ENCODE measurements at places on chromosomes 5 and 9.
A peak's percentile ranks its signal among the peaks of the same experiment; 100 is the strongest.

DNA sequence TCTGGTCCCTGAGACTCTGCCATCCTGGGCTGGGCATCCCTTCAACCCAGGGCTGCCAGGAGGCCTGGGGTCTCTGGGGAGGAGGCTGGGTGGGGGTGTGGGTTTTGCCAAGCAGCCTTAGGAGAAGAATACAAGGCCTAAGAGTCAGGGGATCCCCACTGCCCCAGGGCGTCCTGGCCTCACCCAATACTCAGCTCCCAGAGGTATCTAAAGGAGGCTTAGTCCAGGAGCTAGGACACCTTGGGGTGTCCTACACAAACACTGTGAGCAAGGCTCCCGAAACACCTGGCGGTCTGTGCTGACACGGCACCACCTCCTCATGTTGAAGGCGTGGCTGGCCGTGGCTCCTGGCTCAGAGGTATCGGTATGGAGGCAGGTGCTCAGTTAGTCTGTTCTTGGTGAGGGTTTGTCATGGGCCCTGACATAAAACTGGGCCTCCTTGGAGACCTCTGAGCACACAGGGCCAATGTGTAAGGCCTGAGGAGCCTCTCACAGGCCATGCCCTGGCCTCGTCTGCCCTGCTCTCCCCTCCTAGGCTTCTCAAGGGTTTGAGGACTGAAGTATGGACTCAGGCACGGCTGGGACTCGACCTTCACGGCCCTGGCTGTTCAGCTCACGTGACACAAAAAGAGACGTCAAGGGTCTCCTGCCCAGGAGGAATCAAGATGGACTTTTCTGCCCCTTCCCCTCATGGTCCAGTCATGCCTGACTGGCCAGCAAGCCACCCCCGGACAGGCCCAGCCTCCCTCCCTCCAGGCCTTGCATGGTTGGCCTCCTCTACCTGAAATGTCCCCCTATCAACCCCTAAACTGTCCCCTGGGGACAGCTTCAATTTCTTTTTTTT lies 277.3 kb downstream of the FSTL4 start:
- no peak for DNase-seq

DNA sequence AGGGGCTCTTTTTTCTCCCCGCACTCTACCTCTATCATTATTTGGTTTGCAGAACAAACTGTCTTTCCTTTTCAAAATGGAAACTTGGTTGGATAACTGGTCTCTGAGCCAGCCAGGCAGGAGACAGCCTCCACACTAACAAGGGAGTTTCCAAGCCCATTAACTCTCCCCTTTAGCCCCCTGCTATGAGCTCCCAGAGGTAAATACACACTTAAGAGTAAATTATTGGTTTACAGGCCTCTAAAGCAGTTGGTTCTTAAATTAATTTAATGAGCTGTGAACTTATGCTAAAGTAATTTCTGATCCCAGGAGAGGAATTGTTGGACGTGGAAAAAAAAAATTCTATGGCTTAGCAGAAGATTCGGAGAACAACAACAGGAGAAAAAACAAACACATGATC lies 30.3 kb downstream of the EPB41L4A start:
- DNase-seq, result no peak

DNA sequence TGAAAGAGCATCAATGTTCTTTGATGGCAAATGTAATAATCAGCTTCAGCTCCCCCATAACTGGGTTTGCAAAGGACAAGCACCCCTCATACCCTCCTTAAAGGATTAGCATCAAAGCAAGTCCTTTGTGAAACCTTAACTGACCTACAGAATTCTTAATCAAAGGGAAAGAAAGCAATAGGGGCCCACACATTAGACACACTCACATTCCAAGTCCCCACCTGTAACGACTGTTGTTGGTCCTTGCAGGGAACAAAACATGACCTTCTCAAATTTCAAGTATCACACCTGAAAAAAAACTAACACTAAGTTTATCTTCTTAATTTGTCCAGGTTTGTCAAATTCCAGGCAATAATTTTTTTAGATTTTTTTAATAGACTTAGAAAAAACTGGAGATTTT lies 32.6 kb downstream of the TTC39B start:
- DNase-seq, result no peak

DNA sequence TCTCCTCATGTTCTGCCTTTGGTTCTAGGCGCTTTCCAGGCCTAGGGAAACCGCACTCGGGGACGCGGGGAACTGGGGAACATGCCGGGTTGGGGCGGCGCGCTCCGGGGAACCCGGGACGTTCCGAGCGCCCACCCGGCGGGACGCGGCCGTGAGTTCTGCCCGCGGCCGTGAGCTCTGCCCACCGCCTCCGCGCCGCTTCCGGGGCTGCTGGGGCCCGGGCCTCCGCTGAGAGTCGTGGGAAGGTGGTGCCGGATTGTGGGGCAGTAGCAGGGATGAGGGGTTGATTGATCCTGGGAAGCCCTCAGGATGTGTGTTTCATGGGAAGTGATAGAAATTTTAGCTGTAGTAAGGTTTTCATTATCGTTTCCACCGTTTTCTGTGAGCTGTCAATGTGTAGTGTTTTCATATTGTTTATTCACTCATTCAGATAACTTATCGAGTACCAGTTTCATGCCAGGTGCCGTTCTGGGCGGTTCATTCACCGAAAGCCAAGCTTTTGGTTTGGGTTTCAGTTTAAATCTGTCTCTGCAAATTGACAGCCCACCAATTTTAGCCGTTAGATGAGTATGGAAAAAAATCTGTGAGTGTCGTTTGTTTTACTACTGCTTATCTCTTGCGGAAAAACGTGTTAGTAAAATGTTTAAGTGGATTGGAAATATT lies 657 bp downstream of the MTRR start:
- DNase-seq, result no peak

DNA sequence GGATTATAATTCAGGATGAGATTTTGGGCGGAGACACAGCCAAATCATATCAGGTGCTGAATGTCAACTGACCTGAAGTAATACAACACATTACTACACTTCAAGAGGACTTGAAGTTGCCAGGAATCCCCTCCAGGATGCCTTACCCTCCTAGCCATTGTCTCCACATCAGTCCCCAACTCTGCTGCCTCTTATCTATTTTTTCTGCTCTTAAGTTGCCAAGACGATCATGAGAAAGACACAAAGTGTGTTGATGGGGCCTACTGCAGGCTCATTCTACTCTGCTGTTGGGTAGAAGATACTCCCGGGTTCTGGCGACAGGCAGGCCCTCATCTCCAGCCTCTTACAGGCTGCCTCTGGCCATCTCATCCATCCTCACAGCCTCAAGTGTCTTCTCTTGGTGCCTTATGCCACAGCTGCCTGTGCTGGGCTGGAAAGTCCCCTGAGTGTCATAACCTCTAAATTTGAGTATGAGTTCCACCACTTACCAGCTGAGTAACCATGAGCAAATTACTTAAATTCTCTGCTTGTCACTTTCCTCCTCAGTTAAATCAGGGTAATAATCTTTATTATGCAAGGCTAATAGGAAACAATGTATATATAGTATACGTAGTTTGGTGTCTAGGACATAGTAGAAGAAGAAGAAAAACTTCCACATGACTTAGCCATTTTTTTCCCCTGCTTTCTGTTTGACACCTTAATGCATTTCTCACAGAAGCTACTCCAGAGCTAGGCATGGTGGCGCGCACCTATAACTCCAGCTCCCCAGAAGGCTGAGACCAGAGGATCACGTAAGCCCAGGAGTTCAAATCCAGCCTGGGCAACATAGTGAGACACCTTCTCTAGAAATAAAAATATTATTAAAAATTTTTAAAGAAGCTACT lies 73.0 kb upstream of the SNX2 start:
- no peak for DNase-seq

DNA sequence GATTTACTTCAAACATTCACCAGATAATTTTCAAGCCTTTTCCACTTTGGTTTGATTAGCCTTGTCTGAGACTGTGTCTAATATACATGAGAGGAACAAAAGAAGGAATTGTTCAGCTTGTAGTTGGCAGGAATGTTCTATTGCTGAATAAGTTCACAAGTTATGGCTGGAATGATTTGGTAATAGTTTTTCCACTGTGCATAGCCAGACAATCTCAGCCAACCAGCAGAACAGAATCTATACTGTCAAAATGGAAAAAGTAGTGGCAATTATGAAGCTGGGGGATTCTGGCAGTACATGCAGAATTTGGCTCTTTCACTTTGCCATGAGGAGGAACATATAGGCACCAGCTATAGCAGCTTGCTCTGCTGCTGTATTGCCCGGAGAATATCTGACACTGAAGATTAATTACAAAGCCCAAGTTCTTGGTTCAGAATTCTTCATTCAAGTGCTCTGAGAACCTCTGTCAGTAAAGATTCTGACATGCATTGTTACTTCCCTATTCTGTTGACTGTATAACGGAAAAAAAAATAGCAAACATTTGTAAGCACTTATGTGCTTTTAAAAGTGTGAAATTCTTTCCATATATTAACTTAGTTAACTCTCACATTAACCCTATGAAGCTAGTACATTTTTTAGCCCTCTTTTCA lies 150.6 kb downstream of the PRR16 start:
- no peak for DNase-seq

GRCh38 chr5:82707741-82708140 lies 369.5 kb downstream of the TMEM167A start:
- DNase-seq, result no peak

- peak; percentile 48 for DNase-seq
Observed at GRCh38 chr9:88776717-88777497, 214.4 kb upstream of the S1PR3 start.

DNA sequence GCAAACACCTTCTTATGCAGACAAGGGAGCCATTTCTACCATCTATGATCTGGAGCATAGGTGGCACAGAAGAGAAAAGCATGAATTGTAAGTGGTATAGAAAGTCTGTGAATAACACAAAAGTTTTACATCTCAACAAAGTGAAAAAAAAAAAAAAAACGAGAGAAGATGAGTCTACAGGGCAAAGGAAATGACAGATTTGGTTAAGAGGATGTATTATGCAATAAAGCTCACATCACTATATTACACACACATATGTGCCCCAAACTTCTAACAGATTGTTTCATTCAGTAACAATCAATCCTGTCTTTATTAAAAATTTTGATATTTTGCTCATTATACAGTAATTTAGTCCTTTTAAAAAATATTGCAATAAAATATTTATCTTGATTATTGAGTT lies 49.8 kb downstream of the CERT1 start:
- DNase-seq, result no peak

- peak; percentile 89 for DNase-seq
Observed at GRCh38 chr9:95317119-95317892, at the start of gene FANCC. Gene FANCC (minus strand): TSS chr9:95317709. CDS start chr9:95249291, 68,418 bp downstream.

- no peak for DNase-seq
Observed at GRCh38 chr9:108545436-108545835, 310.4 kb downstream of the ACTL7B start.

DNA sequence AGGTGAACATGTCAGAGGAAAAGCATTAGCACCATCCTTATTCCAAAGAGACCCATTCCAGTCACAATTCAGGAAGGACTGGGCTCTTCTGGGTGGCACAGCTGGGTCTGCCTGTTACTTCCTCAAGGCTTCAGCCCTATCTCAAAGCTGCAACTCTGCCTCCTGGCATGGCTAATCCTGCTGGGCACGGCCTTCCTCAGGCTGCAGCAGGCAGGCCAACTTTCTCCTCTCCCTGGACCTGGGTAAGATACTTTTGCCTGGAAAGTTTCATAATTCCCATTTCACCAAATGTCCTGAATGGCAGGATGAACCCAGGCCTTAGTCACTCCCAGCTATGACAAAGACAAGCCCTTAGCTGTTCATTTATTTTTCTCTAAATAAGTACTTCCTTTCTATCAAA lies 50.1 kb downstream of the MACROH2A1 start:
- no peak for DNase-seq

GRCh38 chr9:99259231-99259918 lies 37.3 kb downstream of the SEC61B start:
- peak; percentile 29 for DNase-seq

DNA sequence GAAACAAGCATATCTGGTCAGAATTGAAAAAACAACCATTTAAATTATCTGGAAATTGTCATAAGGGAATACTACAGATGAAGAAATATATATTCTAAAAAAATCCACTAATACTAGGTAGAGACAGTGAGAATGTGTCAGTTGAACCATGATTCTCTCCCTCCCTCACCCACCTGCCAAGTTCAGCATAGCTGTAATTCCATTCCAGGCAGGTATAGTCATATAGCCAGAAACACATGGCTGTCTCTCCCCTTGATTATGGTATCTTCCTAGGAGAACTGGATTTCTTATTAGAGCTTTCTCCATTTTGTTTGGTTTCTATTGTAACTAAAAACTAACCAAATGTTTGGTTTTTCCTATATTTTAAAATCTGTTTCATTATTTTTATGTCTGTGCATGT lies 509.2 kb downstream of the CDH10 start:
- no peak for DNase-seq

GRCh38 chr5:123549256-123549904 lies 37.4 kb downstream of the CSNK1G3 start:
- no peak for DNase-seq

GRCh38 chr5:150510460-150511263 lies 2.7 kb downstream of the NDST1 start:
- no peak for DNase-seq

DNA sequence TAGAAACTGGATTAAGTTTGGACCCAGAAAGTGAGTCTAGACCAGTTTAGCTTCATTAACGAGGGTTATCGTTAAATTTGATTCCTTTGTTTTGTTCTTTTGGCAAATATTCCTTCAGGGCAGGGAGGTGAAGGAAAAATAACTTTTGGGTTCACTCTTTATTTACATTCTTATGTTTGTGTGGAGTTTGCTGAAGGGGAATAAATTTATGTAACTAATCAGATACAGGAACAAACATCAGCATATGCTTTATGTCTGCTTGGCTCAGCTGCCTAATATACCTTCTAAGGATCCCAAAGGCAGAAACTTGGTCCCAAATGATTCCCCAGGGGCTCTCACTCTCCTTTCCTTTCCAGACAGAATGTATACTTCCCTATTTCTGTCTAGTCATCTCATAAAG lies 132.4 kb downstream of the MCTP1 start:
- no peak for DNase-seq

- DNase-seq, result no peak
Observed at GRCh38 chr5:116423141-116423540, 151.5 kb downstream of the SEMA6A start.

DNA sequence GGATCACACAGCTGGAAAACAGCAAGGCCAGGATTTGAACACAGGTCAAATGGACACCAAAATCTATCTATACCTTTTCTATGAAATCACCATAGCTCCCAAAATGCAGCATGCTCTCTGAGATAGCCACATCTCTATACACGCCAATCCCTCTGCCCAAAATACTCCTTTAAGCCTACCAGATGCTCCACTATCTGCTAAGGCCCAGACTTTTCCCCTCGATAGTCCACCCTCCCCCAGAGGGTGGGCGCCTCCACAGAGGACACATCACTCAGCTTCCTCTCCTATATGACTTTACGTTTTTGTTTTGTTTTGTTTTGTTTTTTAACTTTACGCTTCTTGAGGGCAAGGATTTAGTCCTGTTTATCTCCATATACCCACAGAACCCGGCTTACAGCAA lies 46.8 kb downstream of the MTMR12 start:
- no peak for DNase-seq

DNA sequence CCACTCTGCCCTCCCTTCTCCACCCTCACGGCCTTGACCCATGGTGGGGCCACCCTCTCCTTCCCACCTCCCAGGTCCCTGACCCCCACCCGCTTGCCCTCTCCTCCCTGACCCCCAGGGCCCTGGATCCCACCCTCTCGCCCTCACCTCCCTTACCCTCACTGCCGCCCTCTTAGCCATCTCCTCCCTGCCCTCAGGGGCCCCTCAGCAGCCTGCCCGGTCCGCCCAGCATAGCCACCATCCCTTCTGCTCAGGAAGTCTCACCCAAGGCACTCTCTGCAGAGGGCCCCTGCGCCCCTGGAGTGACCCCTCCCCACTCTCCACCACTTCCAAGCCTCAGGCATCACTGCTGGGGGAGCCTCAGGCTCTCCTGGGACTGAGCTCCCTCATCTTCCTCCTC lies 66.3 kb downstream of the MRPL36 start:
- no peak for DNase-seq

Data from hepatic stellate cell (primary cell).